ENCODE measurements at places on chromosomes 11 and 22.

DNA sequence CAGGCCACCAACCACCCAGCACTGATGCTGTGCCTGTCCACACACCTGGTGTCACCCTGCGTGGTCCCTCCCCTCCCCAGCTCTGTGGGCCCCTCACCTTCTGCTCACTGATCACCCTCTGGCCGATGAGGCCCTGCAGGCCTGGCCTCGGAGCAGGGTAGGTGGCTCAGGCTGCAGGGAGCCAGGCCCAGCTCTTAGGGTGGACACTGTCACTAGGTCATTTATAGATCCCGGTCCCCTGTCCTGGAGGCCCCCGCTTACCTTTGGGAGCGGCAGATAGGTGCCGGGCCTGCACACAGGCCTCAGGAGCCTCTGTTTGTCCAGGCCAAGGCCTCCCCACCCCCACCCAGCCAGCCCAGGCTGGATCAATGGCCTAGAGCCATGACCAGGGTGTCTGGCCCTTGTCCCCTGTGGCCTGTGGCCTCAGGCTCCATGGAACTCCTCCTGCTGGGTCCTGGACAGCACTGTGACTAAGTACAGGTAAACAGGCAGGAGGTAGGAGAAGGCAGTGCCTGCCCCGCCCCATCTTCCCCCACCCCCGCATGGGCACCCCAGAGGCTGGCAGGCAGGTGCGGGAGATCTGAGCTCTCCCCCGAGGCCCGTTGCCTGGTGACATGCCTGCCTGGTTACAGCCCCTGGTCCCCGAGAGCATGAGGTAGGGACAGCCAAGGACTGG lies at the start of gene TMPRSS6:
TSS of gene TMPRSS6 (minus strand) at position 472 of the 676 bp plus-strand sequence. CDS start 6,296 bp downstream, outside the sequence.
- DNase-seq: no peak

DNA sequence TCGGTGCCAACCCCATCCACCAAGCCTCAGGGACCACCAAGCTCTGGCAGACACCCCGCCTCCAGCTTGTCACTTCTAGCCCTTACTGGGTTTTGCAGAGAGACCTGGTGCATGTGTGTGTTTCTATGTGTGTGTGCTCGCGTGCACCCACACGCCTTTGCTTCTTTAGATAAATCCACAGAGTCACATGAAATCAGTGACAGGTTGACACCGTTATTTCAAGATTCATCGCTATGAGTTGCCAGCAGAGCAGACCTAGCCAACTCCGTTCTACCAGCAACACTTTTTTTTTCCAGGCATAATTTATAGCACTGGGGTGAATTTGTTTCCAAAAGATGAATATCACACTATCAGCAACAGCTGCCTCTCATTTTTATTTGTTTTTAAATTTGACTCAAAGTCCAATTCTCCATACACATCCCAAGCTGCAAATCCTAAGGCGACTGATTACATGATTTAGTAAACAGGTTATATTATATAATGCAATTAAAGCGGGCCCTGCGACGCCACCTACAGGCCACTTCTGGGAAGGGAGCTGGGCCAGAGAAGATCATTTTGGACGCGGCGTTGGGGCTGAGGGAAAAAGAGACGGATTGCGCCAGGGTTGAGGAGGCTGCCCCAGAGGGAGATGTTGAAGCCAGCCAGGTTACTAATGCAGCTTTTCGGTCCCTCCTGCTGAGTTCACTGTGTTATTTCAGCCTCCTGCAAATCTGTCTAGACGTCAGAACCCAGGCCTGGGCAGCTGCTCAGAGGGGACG lies 150.5 kb downstream of the FEZ1 start:
- DNase-seq: peak; percentile 85

DNA sequence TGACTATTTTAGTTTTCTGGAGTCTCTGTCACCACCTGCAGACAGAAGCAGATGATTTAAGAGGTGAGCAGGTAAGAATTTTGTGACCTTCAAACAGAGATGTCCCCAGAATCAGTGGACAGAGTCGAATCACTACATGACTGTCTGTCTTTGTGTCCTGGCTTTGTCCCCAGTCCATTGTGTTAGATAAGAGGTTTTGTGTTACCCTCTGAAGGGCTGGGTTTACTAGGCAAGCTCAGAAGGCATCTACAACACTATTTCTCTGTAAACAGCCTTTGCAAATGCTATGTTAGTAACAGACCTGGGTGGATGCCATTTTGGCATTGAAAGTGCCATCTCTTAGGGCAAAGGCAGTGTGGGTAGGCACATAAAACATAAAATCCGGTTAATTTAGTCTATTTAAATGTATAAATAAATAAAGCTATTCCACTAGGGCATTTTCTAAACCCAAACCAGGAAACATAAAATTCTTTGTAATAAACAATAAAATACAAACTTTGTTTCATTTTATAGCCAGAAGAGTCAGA lies 40.3 kb upstream of the CADM1 start:
- no peak for DNase-seq

GRCh38 chr22:20937794-20938671 lies 20.8 kb downstream of the CRKL start:
- DNase-seq: no peak

GRCh38 chr11:70490208-70490607 lies 91.9 kb downstream of the CTTN start:
- DNase-seq: no peak

DNA sequence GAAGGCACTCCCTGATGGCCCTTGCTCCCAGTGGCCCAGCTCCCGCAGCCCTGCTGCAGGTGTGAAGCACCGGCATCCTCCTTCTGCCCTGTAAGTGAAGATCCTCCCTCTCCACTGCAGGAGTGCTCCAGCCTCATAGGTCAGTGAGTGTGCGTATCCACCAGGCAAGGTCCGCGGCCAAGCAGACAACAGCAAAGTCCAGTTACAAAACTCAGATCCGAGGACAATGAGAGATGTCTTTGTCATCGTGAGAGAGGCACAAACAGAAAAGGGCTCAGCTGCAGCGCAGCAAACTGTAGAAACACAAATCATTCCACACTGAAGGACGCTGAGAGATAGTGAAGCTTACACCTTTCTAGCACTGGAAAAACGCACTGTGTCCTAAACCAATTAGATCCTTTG lies 46.1 kb downstream of the MYH9 start:
- no peak for DNase-seq

- no peak for DNase-seq
Observed at GRCh38 chr11:19734171-19734570, 21.5 kb downstream of the NAV2 start.

DNA sequence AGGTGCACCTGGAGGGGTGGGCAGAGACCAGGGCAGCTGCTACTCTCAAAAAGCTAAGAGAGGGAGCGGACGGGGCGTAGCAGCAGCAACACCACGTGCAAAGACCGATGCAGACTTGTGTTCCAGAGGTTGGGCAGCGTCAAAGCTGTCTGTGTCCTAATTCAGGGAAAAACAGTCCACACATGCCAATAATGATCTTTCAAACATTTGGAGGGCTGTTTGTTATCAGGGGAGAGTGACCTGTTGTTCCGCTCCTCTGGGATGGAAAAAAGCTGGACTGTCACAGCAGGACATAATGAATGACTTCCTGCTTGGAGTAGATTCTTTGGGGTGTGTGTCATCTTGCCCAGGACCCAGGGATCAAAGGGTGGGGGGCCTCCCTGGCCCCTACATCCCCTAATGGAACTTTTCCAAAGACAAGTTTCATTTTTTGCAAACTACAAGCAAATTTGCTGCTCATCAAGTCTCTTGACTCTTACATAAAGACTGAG lies 6.2 kb upstream of the FBLN1 start:
- DNase-seq: no peak

GRCh38 chr22:48185071-48186055 lies 1422.9 kb downstream of the TBC1D22A start:
- no peak for DNase-seq

DNA sequence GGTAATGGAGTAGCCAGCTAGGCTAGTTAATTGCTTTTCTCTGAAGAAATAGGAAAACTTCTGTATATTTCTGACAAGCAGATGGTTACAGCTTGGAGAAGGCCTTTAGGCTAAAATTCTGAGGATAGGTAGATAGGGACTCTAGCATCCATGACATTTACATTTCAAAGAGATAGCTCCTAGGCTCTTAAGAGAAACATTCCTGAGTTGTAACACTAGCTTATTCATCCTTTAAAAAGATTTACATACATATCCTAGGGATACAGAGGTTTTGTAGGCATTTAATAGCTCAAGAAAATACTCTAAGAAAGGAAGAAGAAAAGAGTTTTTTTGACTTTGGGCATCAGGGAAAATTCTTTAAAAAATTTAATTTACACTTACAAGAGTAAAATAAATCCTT lies 130.9 kb upstream of the CCDC179 start:
- no peak for DNase-seq

DNA sequence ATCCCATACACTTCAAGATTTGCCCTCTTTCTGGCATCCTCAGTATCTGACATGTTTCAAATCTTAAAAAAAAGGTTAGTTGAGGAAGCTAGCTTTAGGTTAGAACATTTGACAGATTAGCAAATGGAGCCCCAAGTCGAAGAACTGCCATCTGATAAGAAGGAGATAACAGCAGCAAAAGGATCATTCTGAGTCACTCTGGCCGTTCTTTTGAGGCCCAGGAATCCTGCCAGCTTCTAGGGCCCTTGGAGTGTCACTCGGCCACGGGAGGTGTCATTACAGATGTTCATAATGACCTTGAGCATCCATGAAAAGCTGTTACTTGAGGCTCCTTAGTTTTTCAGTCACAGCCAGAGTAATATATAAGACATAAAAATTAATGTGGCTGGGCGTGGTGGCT lies 132.1 kb upstream of the RASSF10 start:
- DNase-seq: no peak

GRCh38 chr22:44132724-44133123 lies 48.0 kb upstream of the PARVG start:
- no peak for DNase-seq

DNA sequence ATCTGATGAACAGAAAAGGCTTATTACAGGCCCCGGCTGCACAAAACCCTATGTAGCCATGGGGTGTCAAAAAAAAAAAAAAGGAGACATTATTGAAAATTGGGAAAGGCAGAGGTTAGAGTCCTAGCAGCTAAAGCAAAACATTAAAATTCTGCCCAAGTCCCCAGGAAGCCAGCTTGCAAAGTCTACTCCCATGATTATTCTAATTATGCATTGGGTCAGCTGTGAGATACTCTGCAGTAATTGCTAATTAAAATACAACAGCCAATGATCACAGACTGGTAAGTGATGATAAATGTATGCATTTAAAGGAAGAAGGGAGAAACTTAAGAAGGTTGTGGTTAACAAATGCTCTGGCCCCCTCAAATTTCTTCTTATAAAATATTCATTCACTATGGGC lies 286.9 kb upstream of the PITPNB start:
- DNase-seq: no peak

GRCh38 chr22:21622011-21622918 lies 7.6 kb downstream of the YDJC start:
- DNase-seq: no peak

DNA sequence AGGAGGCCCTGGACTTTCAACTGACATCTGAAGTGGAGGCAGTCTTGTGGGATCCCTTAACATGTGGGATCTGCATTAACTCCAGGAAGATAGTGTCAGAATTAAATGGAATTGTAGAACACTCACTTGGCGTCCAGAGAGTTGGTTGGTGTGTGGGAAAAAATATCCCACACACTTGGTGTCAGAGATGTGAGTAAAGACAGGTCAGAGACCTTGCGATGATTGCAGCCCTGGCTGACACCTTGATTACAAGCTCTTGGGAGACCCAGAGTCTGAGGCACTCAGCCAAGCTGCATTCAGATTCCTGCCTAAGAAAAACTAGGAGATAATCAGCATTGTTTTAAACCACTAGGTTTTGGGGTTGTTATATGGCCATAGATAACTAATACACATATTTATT lies 7.2 kb upstream of the TPCN2 start:
- no peak for DNase-seq

DNA sequence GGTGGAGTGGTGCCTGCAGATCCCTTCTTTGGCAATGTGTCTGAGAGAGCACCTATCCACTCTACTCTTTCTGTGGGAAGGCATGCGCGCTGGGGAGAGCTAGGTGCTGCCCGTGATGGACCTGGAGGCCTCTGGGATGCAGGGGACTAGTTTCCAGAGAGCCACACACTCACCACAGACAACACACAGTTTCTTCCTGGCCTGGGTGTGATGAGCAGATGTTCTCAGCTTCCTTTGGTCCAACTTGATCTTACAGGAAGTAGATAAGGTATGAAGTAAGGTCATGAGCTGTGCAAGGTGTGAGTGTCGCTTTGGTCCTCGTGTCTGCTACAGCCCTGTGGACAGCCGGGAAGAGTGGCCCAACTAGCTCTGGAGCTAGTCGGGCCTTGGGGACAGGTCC lies 27.3 kb upstream of the SUSD2 start:
- no peak for DNase-seq

DNA sequence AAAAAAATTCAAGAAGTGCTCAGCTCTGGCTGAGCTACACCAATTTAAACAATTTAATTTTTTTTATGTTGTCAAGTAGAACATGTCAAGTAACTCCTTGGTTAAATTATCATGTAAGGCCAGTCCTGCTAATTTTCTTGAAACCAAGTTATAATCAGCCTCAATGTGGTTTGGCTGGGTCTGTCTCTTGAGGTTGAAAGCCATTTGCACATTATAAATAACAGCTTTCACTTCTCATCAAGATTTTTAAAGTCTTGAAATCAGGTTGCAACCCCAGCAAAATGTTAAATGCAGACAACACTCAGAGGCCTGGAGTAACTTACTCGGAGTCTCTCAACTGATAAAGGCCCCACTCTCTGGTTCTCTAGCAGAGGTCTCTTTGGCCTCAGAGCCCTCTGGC lies 324.4 kb downstream of the BRD1 start:
- no peak for DNase-seq

- DNase-seq: no peak
Observed at GRCh38 chr11:66904055-66904454, 47.2 kb downstream of the LRFN4 start.

GRCh38 chr11:65169164-65169641 lies 830 bp upstream of the SPDYC start:
- DNase-seq: no peak

DNA sequence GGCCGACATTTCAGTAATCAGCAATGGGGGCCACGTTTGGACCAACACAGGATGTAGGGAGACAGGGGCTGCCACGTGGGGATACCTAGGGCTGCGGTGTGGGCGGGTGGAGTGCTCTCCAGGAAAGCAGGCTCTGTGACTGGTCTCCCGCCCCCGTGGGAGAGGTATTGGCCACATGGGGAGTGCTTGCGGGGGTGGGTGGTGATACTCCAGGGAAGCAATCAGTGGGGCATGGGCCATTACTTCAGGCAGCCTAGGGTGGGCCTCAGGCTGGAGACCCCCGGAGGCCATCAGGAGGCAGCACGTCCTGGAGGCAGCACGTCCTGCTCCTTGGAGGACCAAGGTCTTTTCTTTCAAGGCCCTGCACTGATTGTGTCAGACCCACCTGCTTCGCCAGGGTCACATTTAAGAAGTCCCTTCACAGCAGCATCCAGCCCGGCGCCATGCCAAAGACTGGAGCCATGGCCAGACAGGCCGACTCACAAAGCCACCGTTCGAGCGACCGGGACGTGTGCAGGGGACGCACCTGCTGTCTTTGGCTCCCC lies 3.0 kb upstream of the MUC2 start:
- DNase-seq: no peak
